Activated CD4-positive, alpha-beta memory T cell treated with anti-CD3 and anti-CD28 coated beads for 36 hours (primary cell): ENCODE measurements at places on chromosomes 3 and 15.
A peak's percentile ranks its signal among the peaks of the same experiment; 100 is the strongest.

DNA sequence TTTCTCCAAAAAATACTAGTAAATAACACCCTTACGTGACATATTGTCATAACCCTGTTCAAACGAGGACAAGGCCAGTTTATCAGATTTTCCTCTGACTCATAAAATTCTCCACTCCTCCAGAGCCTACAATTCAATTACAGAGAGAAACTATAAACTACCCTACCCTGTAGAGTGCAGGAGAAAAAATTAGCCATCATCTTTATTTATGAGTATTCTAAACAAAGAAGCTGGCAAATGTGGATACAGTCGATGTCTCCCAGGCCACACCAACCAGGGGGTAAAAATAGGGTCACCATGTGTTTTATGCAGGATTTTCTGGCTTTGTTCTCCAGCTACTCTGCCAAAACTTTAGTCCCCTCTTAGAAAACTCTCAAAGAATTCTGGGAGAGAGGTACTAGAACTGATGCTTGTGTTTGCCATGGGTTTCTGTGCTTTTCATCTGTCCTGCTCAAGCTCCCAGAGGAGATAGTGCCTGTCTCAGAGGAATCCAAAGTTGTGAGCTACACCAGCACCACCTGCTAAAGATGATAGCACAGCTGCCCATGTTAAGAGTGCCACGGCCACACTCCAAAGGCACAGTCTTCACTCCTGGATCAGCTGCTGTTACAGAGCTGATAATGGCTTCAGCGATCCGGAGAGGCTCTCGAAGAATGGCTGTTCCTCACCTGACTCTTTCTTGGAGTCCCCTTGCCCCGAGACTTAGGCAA is 150.2 kb downstream of the IMPG2 start:
- DNase-seq = no peak

DNA sequence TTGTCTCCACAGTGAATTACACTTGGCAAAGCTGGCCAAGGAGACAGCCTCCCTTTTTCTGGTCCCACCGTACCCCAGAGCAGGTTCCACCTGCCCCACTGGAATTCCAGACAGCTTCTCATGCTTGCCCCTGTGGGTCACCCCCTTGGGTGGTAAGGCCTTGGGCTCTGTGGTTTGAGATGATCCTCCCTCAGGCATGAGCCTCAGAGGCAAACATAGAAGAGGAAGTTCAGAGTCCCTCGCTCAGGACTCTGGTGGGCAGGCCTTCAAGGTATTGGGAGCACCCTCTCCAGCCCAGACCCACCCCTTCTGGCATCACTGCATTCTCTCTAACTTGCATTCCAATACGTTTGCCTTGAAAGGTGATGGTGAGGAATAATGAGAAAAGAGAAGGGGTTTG is 17.6 kb upstream of the UBA7 start:
- DNase-seq = no peak

GRCh38 chr3:116280130-116280740 is 165.1 kb downstream of the LSAMP start:
- DNase-seq = no peak

DNA sequence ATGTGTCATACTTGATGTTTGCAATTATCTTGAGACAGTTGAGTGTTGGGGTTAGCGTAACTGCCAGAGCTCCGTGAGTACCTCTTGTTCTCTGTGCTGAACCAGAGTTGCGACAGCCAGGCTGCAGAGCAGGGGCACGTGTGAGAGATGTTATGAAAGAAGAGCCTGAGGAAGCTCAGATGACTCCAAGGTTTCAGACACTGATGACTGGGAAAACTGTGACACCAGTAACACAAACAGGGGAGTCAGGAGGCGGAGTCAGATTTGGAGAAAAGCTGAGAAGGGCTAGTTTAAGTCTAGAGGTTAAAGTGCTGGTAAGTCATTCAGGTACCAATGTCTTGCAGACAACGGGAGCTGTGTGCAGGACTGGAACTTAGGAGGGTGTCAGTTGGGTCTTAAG is 45.0 kb downstream of the BLM start:
- no peak for DNase-seq

DNA sequence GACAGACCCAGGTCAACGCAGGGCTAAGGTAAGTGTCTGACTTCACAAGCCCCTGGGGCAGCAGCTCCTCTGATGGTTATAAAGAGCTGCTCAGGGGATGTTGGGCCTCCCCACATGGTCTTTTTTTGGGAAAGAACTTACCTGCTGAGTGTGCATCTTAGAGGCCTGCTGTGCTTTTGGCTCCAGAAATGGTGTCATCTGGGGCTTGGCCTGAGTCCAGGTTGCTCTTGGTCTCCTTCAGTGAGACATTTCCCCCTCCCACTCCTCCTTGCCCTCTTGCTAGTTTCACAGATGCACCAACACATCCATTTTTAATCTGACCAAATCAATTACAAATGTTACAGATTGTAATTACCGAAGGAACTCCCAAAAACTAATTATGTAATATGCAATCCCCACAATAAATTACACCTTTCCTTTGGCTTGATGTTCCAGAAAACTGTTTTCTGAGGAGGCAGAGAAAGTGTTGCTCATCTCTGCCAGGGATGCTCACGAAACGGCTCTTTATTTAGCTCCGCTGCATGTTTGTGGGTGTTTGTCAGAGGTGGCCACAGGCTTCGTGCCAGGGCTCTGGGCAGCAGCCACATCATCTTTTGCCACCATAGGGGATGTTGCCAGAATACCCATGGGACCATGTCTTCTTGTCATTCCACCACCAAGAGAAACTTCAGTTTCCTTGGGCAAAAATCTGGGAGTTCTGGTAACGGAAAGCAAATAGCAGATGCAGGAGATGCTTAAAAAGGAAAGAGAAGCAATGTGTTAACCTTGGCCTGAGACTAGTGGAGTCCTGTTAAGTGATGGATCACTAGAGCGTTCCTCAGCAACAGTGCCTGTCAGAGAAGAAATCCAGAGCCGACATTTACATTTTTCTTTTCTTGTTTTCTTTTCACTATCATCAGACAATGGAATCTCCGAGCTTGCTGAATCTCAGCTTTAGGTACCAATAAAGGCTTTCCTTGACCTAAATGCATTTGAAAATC is 799.9 kb downstream of the AGBL1 start:
- no peak for DNase-seq

- no peak for DNase-seq
Measured at GRCh38 chr15:25803541-25803940, 59.6 kb downstream of the ATP10A start.

GRCh38 chr3:65356331-65357248 is 668.8 kb upstream of the ADAMTS9 start:
- DNase-seq = no peak

- peak; percentile 76 for DNase-seq
Measured at GRCh38 chr15:44545913-44546802, 9.2 kb downstream of the EIF3J start.

DNA sequence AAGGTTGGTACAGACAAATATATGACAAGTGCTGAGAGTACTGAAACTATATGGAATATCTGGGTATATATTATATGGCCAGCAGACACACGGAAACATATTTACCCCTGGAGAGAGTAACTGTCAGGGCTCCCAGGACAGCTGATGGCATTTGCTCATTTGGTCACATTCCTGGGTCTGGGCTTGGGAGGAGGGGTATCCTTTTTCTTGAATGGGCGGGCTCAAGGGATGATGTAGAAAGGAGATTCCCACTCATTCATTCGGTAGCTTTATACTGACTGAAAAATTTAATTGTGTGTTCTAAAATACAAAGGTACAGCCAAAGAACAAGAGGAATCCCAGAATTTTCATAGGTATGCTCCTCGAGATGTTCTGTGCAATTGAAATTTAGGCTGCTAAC is 131.0 kb downstream of the KCNAB1 start:
- no peak for DNase-seq

DNA sequence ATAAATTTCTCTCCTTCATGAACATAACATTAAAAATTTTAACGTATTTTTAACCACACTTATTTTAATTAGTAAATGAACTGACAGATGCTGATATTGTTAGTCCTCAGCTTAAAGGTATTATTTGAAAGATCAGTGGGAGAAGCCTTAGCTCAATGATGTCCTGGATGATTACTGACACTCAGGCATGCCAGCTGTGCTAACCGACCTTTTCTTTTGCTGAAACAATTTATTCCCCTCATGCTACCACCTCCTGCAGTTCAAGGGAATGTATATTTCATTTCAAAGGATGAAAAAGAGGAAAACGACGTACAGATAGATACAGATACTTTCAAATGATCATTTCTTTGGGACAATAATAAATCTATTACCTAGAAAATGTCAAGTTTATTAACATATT is 620.8 kb downstream of the FGF12 start:
- DNase-seq = no peak

- no peak for DNase-seq
Measured at GRCh38 chr3:154552338-154552737, 122.3 kb upstream of the GPR149 start.

DNA sequence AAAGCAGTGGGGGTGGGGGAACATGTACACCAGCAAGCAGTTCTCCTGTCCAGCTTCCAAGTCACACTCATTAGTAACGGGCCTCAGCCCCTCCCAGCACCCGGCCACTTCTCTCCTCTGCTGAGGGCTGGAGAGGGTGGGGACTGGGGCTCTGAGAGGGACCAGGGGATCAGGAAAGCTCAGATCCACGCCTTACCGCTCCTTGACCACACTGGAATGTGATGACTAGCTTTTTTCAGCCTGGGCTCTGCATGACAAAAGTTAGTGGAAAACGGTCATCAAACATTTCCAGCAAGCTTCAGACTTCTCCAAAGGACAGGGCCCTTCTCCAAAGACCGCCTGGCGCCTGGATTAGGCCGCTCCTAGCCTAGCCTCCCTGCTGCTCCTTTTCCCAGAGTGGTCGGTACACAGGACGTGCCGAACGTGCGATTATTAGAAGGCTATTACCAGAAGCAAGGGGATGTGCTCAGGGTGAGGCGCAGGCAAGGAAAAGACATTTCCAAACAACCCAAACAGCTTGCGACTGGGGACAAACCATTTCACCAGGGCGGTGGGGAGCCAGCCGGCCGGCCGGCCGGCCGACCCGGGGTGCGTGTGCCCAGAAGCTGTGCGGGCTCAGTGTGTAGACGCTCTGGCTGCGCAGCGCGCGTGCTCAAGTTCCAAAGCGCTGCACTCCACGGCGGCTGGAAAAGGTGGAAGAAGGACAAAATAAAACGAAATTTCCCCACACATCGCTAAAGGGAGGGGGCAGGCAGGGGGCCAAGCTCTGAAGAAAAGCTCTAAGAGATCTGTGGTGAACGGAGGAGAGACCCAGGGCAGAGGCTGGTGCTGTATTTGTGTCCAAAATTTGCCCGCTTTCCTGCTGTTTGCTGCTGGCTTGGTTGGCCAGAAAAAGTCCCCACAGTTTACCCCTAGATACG is 51.0 kb upstream of the SSR3 start:
- no peak for DNase-seq

GRCh38 chr15:63251701-63252100 is 25.7 kb upstream of the APH1B start:
- no peak for DNase-seq

DNA sequence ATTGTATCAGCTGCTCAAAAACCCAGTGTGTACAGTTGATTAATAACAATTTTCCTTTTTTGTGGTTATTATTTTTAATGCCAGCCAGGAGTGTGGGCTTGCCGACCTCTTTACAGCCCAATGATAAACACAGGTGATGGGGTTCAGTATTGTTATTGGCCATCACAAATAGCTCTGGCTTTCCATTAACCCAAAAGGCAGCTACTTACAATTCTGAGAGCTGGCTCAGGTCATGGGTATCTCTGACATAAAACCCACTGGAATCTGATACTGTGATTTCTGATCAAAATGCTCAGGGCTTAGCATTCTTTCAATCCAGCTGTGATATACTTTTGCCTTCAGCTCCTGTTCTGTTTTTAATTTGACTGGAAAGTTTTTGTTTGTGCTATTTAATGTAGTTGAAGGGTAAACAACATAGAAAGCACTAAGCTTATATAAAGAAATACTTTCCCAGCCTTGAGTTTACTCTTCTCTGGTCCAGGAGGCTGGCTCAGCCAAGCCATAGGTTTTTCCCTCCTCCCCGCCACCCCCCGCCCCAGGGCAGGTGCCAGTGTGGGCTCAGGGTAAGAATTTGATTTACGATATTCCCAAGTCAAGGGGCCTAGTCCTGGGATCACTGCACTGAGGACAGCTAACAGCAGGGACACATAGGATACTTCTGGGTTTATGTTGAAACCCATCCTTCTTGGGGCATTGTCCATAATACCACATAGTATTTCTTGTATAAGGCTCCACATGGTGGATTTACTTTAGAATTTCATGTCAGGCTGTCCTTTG is 54.0 kb upstream of the MYZAP start:
- DNase-seq = no peak

- DNase-seq = no peak
Measured at GRCh38 chr3:40211579-40211978, 97.9 kb upstream of the EIF1B start.

DNA sequence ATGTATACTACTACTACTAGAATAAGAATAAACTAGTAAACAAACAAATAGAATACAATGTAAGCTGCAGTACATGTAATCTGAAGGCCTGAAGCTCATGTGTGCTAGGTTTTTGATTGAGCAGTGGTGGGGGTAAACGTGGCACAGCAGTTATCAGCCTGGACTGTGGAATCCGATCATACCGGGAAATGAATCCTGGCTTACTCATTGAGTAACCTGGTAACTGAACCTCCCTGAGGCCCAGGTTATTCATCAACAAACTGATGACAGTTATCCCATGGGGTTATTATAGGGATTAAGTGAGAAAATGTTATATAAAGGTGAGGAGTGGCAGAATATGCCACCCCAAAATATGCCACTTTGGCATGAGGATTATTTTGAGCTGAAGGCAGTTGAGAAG is 339.1 kb downstream of the FHIT start:
- DNase-seq = no peak

- no peak for DNase-seq
Measured at GRCh38 chr3:100209948-100210771, 50.6 kb upstream of the TBC1D23 start.

- DNase-seq = no peak
Measured at GRCh38 chr15:92840149-92840548, 60.0 kb upstream of the CHD2 start.

GRCh38 chr3:128426128-128426921 is 40.4 kb downstream of the DNAJB8 start:
- peak; percentile 62 for DNase-seq

GRCh38 chr3:170471149-170471548 is 52.5 kb downstream of the CLDN11 start:
- no peak for DNase-seq

DNA sequence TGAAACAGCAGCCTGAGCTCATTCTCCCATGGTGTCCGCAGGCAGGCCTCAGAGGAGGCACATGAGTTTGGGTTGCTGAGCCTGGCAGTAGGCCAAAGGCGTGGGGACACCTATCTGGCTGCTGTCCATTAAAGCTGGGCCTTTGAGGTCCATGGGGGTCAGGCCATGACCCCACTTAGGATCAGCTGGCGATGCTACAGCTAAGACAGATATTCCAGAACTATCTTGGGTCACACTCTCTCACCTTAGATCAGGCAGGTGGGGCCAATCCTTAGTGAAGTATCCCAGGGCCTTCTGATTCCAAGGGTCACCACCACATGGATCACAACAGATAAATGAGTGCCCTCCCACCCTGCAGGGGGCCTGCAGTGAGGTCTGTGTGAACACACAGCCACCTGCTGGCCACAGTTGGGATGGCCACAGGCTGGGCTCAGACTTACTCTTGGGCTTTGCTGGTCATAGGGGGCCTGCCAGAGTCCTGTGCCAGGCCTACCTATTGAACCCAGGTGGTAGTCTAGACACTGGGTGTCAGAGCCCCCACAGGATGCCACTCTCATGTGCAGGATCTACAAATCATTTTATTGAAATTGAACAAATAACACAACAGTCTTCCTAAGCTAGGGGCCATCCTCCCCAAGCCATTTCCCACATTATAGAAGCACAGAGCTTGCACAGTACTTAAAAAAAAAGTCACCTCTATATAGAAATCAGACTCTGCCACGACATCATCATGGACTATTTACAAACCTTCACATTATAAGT is 2.0 kb upstream of the HYAL2 start:
- peak; percentile 70 for DNase-seq

GRCh38 chr3:27568393-27568792 is 84.2 kb upstream of the SLC4A7 start:
- no peak for DNase-seq
